ENCODE measurements at places on chromosomes 1 and 21.

- DNase-seq = no peak
Measured at GRCh38 chr1:240128366-240128765, 36.7 kb downstream of the FMN2 start.

GRCh38 chr1:209845408-209845725 is 17.6 kb downstream of the UTP25 start:
- no peak for DNase-seq

GRCh38 chr1:18752409-18752808 is 107.1 kb downstream of the TAS1R2 start:
- DNase-seq = no peak

DNA sequence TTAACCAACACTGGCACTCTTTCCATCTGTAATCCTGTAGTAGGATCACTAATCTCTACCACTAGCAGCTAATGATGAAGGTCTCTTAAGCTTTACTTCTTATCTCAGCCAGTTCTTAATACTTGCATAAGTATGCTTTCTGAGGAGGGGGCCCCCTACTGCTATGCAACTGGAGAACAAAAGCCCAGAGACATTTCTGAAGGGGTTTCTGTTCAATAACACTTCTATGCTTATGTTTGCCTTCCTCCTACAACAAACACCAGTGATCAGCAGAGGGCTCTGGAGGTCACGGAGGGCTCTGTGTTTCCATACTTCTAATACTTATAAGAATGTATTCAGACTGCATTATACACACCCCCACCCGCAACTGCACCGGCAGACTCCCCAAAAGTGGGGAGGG is 215.8 kb downstream of the BARHL2 start:
- DNase-seq = no peak

- DNase-seq = no peak
Measured at GRCh38 chr1:26545969-26546323, 16.4 kb downstream of the RPS6KA1 start.

- no peak for DNase-seq
Measured at GRCh38 chr1:173016419-173016818, 34.3 kb downstream of the TNFSF18 start.

- DNase-seq = no peak
Measured at GRCh38 chr1:26257222-26257621, 22.7 kb upstream of the SH3BGRL3 start.

- no peak for DNase-seq
Measured at GRCh38 chr21:28442624-28443023, 550.1 kb downstream of the LTN1 start.

- DNase-seq = no peak
Measured at GRCh38 chr1:158681606-158682005, 4.9 kb downstream of the SPTA1 start.

GRCh38 chr1:154809436-154810413 is 60.4 kb downstream of the KCNN3 start:
- DNase-seq = no peak

GRCh38 chr1:226990133-226990716 is 50.1 kb downstream of the COQ8A start:
- no peak for DNase-seq

DNA sequence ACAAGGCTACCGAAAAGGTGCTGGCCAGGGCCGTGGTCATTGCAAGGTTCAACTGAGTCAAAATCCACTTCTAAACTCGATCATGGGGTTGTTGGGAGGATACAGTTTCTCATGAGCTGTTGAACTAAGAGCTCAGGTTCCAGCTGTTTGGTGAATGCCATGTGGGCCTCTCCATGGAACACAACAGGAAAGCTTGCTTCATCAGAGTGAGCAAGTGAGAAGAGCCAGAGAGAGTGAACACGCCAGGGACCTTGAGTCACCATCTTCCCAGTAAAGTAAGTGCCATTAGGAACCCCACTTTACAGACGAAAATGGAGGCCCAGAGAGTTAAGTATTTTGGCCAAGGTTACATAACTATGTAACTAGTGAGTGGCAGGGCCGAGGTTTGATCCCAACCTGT is 475.1 kb upstream of the VAMP3 start:
- no peak for DNase-seq

DNA sequence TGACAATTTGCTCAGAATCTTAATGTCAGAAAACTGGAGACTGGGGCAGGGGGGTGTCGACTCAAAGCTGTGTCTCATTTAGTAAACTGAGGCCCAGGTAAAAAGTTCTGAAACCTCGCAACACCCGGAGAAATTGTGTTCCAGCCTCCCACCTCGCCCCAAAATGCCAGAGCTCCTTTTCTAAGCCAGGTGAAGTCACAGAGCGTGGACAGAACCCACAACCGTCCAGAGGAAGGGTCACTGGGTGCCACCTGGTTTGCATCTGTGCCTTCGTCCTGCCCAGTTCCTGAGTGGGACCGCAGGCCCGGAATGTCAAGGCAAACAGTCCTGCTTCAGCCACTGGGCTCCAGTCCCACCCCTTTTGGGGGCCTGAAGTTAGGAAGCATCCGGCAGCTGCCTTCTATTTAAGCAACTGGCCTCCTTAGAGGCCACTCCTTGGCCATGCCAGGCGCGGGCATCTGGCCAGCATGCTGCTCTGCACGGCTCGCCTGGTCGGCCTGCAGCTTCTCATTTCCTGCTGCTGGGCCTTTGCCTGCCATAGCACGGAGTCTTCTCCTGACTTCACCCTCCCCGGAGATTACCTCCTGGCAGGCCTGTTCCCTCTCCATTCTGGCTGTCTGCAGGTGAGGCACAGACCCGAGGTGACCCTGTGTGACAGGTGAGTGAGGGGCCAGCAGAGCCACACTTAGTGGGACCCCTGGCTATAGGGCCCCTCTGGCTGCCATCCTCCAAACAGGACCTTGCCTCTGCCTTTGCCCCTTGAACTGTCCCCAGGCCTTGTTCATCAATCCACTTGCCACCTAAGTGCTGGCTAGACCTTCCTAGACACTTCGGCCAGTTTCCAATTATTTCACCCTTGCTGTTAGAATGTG is at the start of gene TAS1R1:
TAS1R1 (plus strand) TSS at position 401 of the 872 bp plus-strand sequence; CDS start at position 468, 67 bp downstream.
- DNase-seq = no peak

- DNase-seq = no peak
Measured at GRCh38 chr1:150061632-150062101, 5.9 kb upstream of the VPS45 start.

GRCh38 chr1:24293392-24294227 is 25.5 kb upstream of the GRHL3 start:
- DNase-seq = no peak

GRCh38 chr1:21229246-21230000 is 52.7 kb upstream of the EIF4G3 start:
- DNase-seq = no peak

DNA sequence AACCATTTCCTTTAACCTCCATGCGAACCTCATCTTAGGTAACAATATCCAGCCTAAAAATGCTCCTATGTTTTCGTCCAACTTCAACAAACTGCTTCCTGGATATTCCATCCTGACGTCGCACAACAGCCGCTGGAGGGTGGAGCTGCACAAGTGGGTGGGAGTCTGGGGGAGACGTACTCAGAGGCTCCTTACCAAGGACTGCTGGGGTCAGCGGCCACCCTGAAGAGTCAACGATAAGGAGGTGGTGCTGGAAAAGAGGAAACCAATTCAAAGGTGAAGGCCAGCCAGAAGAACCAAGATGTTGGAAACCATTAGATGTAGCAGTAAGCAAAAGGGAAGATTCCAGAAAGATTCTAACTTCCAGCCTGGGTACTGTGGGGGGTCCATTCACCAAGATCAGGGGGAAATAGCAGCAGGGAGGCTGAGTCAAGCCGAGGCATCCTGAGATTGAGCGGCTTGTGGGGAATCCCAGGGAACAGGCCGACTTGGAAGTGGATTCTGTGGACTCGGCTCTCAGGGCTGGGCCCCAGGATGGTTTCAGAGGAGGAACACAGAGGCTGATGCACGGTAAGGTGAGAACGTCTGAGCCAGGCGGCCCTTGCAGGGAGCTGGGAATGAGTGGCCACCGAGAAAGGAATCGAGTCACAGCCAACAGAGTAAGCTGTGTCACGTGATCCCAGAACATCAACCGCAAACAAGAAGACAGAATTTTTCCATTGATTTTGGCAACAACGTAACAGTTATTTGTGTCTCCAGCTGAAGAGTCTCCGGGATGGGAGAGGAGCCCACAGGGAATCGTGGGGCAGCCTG is 375.7 kb downstream of the NPHP4 start:
- no peak for DNase-seq

DNA sequence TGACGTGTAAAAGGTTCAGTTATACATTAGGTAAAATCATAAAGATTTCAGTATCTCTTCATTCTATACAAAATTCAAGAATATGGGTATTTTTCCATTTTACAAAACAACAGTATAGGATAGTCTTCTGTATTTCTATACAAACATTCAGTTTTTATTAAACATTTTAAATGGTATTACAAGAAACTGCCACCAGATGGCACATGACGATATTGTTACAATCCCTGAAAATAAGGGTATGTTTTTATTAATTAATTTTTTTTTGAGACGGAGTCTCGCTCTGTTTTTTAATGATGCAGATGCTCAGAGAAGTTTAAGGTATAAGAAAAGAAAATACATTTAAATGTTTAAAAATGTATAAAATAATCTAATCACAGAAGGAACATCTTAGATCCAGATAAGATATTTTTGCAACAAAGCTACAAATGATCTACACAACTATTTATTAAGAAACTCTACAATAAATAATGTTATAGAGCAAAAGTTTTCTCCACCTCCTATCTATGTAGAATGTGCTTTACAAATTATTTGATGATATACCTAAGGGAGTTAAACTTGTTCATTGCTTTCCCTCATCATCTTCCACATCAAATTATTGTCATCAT is 23.5 kb upstream of the RSBN1 start:
- no peak for DNase-seq

- DNase-seq = no peak
Measured at GRCh38 chr1:78143152-78143551, 97.4 kb downstream of the GIPC2 start.

DNA sequence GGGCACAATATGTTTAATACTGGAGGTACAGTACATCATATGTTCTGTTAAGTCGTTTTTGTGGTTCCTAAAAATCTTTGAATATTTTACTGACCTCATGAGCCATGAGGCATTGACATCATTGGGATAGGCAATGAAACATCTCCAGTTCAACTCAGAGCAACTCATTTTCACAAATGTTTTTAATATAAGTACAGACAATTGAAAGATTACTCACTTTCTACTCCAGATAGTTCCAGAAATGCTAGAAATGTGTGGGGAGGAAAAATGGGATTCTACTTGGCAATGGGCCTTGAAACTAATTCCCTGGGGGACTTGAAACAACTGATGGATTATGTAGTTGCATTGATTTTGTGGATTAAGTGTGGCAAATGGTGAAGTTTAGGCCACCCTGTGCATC is 7.2 kb upstream of the C8B start:
- no peak for DNase-seq

GRCh38 chr1:18038051-18038450 is 69.5 kb upstream of the IGSF21 start:
- DNase-seq = no peak

- DNase-seq = no peak
Measured at GRCh38 chr21:33244082-33244778, 14.5 kb downstream of the IFNAR2 start.

- no peak for DNase-seq
Measured at GRCh38 chr1:244056577-244056976, 5.5 kb downstream of the ZBTB18 start.

GRCh38 chr1:29939079-29939478 is 702.8 kb downstream of the PTPRU start:
- DNase-seq = no peak

DNA sequence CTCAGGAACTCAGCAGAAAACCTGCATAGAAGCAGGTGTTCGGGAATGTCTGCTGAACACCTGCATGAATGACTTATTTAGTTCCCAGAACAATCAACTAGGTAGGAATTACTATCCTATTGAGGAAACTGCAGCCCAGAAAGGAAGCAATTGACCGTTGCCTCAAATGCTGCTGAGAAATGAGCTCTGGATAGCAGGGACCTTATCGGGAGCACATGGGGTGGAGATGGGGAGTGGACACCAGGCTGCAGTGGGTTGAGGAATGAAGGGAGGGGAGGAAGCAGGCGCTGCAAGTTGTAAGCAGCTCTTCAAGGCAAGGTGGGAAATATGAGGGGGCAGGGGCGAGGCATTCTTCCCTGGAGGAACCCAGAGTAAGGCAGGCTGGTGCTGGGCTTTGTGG is 10.8 kb upstream of the CDCP2 start:
- no peak for DNase-seq

- DNase-seq = no peak
Measured at GRCh38 chr1:234320549-234320948, 52.7 kb upstream of the COA6 start.

GRCh38 chr1:31927661-31927980 is 10.5 kb downstream of the PTP4A2 start:
- no peak for DNase-seq

GRCh38 chr1:184513421-184513820 is 126.6 kb downstream of the C1orf21 start:
- DNase-seq = no peak

DNA sequence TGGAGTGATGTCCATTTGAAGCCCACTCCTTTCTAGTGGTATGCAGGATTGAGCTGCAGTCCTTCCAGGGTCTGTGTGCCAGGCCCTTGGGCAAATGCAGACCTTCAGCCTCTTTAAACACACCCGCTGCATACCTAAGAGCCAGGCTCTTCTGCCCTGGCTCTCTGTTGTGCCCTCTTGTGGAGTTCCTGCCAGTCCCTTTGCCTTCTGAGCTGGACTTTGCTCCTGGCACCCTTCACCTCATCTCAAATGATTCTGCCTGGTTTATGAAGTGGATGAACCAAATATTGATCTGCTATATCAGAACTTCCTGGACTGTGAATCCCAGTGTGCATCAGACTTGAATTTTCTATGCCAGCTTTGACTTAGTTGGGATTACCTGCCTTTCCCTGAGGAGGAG is 158.8 kb downstream of the URB2 start:
- DNase-seq = no peak

DNA sequence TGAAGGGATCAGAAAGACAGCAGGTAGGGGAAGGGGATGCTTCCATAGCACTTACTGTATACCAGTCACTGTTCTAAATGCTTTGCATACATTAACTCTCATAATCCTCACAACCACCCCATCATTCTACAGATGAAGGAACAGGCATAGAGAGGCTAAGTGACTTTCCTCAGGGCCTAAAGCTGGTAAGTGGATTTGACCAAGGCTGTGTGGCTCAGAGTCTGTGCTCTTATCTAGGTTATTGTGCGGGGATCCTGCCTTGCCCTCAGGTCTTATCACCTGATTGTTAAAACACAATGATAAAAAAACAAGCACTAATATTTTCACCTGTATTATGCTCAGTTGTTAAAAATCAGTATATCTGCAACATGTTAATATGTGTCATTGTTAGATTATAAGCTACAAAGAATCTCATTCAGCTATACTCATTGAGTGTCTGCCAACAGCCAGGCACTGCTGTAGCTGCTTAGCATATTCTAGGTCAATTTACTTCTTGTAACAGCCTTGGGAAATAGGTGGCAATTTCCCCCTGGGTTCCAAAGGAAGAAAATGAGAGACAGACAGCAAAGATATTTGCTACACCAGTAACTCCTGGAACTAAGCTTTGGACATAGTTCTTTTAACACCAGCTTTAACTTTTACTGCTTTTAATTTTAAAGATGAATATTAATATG is 38.6 kb upstream of the RBM15 start:
- no peak for DNase-seq

Measured in NCI-H187 treated with DMSO at 0.1 percent for 48 hours (cell line).